ENCODE measurements at places on chromosomes 16 and 17.
A peak's percentile ranks its signal among the peaks of the same experiment; 100 is the strongest.

GRCh38 chr17:81202318-81202717, 20.4 kb downstream of the CEP131 start:
- DNase-seq, result no peak

- no peak for DNase-seq
Observed at GRCh38 chr17:43427362-43428043, 28.7 kb downstream of the ARL4D start.

DNA sequence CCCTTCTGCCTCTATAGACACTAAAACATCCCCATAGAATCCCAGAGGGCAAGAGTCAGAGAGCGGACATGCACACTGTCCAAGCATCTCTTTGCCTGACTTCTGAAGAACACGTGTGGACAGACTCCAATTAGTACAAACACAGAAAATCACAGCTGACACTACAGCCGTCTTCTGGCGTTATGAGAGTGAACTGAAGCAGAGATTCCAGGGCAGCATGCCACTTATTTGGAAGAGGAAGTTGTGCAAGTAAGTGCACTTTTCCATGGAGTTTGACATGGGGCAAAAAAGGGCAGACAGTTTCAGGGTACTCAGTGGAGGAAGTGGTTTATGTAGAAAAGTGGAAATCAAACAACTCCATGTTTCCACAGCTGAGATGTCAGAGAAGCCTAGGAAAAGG, 16.8 kb upstream of the ZNF287 start:
- DNase-seq, result no peak

DNA sequence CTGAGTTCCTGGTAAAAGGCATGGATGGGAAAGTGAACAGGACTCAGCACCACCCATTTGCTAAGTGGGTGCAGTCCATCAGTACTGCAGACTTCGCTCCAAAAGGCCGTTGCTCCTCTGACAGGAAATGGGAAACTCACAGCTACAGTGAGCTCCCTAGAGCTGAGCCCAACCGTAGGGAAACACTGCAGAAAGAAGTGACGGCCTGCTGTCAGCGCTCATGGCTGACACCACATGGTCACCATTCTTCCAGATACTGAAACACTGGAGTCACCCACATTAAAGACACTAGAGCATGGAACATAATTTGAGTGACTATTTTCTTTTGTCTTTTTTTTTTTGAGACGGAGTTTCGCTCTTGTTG, 31.9 kb downstream of the UBE2O start:
- no peak for DNase-seq

DNA sequence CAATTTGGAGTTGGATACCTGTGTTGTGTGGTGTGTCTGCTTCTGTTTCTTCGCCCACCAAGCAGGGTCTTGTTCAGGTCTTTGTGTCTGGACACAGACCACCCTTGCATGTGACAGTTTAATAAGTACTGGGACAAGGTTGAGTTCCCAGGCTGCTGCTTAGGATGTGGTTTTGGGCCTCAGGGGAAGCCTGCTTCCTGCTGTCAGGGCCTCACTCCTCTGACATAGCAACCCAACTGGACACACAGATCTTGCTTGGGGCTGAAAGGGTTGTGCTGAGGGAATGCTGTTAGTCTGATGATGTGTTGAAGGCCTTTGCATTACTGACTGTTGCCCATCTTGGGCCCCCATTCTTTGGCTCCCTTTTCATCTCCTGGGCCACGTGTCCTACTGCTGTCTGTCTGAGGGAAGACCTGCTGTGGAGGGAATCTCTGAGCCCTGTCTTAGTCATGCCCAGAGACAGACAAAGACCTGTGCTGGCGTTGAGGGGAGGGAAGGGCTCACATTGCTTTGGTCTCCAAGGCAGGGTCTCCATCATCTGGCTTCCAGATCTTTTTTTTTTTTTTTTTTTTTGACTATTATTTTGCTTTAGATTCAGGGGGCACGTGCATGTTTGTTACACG, 4.7 kb upstream of the TGFB1I1 start:
- DNase-seq, result peak; percentile 50

GRCh38 chr17:77817953-77818352, 140.6 kb upstream of the TNRC6C start:
- DNase-seq, result no peak

GRCh38 chr16:50229149-50229726, 37.1 kb upstream of the ADCY7 start:
- DNase-seq, result no peak

GRCh38 chr16:57935904-57936303, 35.0 kb downstream of the CNGB1 start:
- no peak for DNase-seq

DNA sequence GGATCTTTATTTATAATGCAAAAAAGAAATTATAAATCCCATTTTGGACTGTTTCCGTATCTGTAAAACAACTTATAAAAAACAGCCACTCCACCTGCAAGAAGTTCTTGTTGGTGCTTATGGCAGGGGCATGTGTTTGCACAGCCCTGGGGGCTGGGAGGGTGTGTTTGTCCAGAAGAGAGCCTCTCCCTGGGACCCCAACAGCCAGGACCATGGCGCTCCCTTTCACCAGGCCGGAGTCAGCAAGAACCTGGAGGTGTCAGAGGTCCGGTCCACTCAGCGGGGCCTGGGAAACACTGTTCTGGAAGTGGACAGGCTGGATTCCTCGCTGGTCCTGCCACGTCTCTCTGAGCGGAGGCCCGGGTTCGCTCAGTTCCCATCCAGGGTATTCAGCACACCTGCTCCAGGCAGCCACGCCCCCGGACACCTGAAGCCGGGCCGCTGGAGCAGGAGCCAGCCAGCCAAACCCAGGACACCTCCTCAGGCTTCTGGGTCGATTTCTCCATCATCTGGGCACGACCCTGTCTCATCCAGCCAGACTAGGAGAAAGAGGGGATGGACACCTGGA, 18.9 kb upstream of the GINS2 start:
- no peak for DNase-seq

DNA sequence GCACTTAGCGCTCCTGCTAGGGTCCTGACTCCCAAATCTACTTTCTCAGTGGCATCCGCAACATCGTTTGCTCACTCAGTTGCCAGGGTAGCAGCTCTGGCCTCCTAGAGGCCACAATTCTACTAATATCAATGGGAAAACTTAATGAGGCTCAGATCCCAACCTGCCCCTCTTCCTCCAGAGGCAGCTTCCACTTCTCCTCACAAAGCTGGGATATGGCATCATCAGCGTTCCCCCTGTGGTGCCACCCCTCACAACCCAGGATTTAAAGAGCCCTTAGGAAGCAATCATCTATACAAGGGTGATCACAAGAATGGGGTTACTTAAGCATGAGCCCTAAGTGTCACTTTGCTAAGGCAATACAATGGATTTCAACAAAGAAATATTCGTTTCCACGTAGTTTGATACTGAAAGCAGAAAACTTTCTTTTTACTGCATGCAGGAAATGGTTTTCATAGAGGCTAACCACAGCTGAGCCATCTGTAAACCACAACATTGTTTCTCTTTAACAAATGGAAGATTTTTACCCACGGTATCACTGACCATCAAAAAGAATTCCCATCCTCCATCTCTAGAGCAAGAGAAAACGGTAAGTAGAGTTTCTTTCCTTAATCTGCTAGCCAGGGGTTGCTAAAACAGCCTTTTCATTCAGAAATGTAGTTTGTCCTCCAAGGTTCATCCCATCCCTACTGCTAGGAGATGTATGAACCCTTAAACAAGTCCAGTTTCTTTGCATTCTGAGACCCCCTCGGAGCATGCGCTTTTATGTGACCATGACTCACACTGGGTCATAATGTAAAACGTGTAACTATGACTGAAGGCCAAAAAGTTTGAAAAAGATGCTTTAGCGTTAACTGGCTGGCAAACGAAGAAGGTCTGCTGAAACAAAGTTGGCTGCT, 68.3 kb upstream of the BCAR1 start:
- DNase-seq, result peak; percentile 91

DNA sequence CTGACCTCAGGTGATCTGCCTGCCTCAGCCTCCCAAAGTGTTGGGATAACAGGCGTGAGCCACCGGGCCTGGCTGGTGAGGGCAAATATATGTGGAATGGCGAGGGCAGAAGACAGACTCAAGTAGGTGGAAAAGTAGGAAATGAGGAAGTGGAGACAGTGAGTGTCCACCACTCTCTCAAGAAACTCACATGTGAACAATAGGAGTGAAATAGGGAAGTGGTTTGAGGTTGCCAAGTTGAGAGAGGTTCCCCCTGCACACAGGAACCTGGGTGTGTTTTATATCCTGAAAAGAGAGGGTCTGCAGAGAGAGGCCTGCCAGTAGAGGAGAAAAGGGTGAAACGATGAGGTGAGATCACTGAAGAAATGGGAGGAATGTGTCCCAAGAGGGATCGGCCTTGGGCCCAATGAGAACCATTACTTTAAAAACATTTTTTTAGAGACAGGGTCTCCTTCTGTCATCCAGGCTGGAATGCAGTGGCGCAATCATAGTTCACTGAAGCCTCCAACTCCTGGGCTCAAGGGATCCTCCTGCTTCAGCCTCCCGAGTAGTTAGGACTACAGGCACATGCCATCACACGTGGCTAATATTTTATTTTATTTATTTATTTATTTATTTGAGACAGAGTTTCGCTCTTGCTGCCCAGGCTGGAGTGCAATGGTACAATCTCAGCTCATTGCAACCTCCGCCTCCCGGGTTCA, 17.1 kb upstream of the CORO1A start:
- no peak for DNase-seq

DNA sequence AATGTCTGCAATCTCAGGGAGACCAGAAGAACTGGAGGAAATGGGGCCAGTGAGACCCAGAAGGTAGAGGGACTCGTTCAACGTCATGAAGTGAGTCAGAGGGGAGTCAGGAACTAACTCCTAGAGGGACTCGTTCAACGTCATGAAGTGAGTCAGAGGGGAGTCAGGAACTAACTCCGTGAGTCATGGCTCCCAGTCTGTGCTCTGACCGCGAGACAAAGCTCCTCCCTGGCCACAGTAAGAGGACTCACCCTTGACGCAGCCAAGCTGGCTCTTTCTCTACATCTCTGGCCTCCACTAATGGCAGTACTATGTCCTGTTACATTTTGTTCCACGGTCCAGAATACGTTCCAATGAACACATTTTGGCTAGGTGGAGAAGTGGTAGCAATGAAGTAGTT, 902.5 kb downstream of the KCNJ2 start:
- peak; percentile 98 for DNase-seq

DNA sequence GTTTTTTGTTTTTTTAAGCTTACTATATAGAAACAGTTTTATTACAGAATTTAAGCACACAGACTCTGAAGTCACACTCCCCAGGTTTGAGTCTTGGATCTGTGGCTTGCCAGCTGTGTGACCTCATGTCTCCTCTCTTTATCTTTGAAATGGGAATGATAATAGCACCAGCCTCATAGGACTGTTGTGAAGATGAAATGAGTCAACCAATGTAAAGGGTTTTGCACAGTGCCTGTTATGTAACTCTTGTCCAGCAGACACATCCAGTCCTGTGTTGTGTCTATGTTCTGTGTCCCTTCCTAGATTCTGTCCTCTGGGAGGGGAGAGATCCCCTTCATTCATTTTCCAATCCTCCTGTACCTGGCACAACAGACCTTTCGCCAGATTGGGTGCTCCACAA, 3.1 kb upstream of the CPD start:
- DNase-seq, result no peak

- no peak for DNase-seq
Observed at GRCh38 chr17:76077584-76078110, 1.3 kb upstream of the ZACN start.

- no peak for DNase-seq
Observed at GRCh38 chr16:88848557-88848956, 8.2 kb downstream of the GALNS start.

DNA sequence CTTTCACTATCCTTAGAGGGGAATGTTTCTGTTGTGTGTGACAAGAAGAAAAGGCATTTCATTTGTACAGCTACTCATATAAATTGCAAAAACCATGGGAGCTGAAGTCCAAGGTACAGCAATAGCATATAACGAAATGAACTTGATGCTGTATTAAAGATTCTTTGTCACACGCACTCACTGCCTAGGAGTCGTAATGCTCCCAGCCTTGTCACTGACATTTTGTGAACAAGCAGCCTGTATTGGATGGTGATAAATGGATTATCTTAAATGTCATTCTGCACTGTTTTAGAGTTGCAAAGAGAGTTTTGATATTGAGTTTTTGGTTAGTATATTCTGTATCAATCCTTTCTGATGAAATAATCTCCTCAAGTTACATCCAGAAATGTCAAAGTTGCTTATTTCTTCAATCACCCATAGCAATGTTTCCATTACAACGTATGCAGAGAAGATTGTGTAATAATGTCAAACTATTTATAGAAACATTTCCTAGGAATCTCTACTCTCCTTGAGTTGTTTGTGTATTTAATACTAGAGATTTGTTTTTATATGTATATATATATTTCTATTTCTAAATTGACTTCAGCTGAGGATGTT, 270.6 kb downstream of the FTO start:
- DNase-seq, result no peak

GRCh38 chr17:60354223-60354622, 37.7 kb downstream of the USP32 start:
- peak; percentile 84 for DNase-seq

DNA sequence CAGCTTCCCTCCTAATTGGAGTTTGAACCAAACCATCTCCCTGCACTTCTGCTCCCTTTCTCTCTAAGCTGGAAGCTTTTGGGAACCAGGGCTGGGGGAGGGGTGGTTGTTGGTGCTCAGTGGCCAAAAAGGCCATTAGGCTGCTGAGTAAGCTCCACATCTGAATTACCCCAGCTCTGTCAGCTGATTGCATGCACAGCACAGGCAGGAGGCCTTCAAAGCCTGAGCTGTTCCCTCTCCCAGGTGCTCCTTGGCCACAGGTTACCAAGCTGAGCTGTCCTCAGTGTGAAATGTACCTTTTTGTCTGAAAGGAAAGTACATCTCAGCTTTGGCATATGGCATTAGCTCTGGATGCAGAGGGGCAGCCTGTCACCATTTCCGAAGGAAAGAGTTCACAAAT, 6.2 kb upstream of the TBKBP1 start:
- DNase-seq, result no peak

- DNase-seq, result no peak
Observed at GRCh38 chr16:30376461-30376902, 1.9 kb downstream of the MYL11 start.

DNA sequence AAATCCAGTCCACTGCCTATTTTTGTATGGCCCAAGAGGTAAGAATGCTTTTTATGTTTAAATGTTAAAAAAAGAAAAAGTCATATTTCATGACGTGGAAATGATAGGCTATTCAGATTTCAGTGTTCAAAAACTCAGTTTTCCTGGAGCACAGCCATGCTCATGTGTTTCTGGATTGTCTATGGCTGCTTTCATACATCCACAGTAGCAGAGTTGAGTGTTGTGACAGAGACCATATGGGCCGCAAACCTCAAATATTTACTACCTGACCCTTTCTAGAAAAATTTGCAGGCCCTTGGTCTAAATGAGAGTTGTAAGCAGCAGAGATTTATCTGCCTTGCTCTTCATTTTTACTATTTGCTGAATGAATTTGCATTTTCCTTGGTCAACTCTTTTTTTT, 264.1 kb downstream of the CBLN1 start:
- no peak for DNase-seq

- DNase-seq, result no peak
Observed at GRCh38 chr16:87095271-87095670, 221.9 kb downstream of the C16orf95 start.

GRCh38 chr16:4680673-4681470, 12.5 kb upstream of the NUDT16L1 start:
- no peak for DNase-seq

All from LHCN-M2 (cell line).